ENCODE measurements at places on chromosomes 7 and 10. TPM values are rescaled to one million over a fixed set of nuclear protein-coding genes. Genes with fewer than 3 reads are reported as not detected.

GRCh38 chr10:15123749-15124184 is 26.6 kb downstream of the RPP38 start:
- H3K27me3 ChIP-seq = no peaks in the 10 kb centered on the region
- no peak for DNase-seq
- H3K4me3 ChIP-seq = no peak overlapping the region
- no peak overlapping the region for H3K27ac ChIP-seq
- H3K4me1 ChIP-seq = peaks cover 7% of the 10 kb centered on the region
- peaks cover 43% of the 10 kb centered on the region for H3K36me3 ChIP-seq

The GPNMB gene
- 19.5 TPM for total RNA-seq

The SLC13A4 gene
- total RNA-seq = not detected

The GJD4 gene
- total RNA-seq = not detected

Data from activated naive CD8-positive, alpha-beta T cell treated with anti-CD3 and anti-CD28 coated beads, Interleukin-2, amount 10 ng/mL, durations not matched to agents 7 days and 5 days (primary cell).